ENCODE measurements at places on chromosomes 6 and 20.

- DNase-seq, result no peak
Observed at GRCh38 chr6:72976484-72976883, 248.8 kb downstream of the KHDC1L start.

- no peak for DNase-seq
Observed at GRCh38 chr6:55293116-55293515, 34.2 kb upstream of the GFRAL start.

DNA sequence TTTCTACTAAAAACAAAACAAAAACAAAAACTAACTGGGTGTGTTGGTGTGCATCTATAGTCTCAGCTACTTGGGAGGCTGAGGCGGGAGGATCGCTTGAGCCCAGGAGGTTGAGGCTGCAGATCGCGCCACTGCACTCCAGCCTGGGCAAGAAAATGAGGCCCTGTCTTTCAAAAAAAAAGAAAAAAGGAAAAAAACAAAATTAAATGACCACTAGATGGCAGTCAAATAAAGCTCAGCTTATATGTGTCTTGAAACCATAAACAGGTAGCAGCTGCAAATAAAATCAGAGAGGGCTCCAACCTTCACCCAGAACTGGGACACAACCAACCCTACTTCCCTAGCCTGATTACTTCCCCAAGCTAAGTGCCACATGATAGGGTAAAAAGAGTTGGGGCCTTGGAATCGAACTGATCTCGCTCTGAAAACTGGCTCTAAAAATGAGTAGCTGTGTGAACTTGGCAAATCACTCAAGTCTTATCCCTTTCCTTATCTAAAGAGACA is 67.1 kb upstream of the ADGRF4 start:
- no peak for DNase-seq

GRCh38 chr6:163688739-163689362 is 274.3 kb downstream of the QKI start:
- no peak for DNase-seq

DNA sequence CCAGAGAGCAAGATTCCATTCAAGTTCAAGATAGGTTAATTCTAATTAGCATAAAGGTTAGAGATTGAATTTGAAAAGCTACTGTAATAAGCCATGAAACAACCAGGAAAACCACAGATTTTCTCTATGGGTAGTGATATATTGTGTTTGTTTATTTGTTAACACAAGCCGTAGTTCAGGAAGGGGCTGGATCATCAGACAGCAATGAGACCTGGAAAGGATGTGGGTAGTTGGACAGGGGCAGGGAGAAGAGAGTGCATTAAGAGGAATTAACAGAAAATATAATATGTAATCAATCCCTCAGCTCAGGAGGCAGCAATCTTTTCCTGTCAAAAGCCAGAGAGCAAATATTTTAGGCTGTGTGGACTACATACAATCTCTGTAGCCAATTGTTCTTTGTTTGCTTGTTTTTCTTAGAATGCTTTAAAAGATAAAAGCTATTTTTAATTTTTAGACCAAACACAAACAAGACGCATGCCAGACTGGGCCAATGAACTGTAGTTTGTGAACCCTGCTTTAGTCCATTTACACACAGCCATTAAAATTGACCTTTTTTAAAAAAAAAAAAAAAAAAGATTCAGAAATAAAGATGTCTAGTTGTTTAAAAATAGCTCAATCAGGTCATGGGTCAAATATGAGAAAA is 398.7 kb upstream of the MARCKS start:
- DNase-seq, result no peak

DNA sequence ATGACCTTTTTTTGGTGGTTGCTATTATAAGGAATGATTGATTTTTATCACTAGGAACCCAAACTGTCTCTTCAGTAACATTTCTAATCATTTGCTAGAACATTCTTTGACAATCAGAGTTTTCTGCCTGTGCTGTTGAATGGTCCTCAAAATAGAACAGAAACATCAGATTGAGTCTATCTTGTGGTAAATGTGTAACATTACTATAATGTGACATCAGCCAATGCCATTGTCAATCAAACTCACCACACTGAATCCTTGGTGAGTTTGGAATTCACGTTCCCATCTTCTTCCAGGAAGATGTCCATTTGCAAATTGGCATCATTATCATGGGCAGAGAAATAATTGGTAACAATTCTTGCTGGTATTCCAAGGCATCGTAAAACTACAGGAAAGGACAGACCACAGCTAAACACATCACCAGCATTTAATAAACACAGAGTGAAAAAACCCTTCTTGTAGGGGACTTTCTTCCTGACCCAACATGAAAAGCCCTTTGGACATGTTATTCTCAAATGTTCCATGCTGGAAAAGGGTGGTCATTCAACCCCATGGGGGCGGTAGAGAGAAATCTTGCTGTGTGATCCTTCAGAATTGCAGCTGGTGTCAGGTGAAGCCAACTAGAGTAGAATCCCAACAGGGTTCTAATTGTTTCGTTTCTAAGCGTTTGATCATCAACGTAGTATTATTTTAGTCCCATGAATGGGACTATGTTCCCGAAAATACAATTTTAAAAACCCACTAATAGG is 98.5 kb downstream of the F13A1 start:
- no peak for DNase-seq

DNA sequence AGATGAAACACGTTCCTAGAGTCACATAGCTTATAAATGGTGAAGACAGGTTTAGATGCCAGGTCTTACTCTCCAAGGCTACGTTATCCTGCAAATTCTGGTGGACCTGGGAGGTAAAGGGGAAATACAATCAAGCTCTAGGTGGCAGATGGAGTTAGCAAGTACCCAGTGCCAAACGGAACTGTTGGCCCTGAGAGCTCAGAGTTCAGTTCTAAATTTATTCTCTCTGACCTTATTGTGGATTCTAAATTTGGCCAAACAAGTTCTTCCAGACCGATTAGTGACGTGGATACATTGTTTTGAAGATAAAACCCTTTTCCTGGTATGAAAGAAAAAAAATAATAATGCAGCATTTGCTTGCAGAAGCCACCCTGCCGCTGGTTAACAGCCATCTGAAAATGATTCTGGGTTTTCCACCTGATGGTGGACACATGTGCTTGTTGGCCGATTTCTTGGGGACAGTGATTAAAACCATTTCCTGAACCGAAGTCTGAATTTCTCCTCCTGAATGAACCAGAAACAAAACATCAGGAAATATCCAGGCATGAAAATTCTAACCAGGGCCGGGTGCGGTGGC is 32.5 kb downstream of the RIPOR3 start:
- DNase-seq, result no peak

Measured in esophagus squamous epithelium (tissue), 5 donors.